A673 (cell line): ENCODE measurements at places on chromosomes 4 and X. TPM values are rescaled to one million over a fixed set of nuclear protein-coding genes. Genes with fewer than 3 reads are reported as not detected.

The PRDM8 gene
- total RNA-seq: 0.09 TPM in 1 of 2 replicates, not detected in the other

The PITX2 gene
- 0.90 and 2.0 TPM in 2 replicates for total RNA-seq

The SRD5A3 gene
- 40.4 and 48.1 TPM in 2 replicates for total RNA-seq

The CPZ gene
- 0.28 and 0.34 TPM in 2 replicates for total RNA-seq

The LRAT gene
- 1.1 and 1.7 TPM in 2 replicates for total RNA-seq

DNA sequence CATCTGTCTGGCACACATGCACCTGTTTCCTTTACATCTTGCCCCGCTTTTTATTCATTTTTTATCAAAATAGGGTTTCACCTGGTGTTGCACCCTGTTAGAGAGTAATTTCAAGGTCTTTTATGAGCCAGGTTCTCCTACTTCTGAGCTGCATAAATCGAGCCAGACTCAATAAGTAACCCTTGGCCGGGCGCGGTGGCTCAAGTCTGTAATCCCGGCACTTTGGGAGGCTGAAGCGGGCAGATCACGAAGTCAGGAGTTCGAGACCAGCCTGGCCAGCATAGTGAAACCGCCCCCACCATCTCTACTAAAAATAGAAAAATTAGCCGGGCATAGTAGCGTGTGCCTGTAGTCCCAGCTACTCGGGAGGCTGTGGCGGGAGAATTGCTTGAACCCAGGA is 1.0 kb upstream of the PPP2R3B start:
- no peaks in the 10 kb centered on the region for H3K27me3 ChIP-seq
- H3K36me3 ChIP-seq: no peaks in the 10 kb centered on the region
- no peak for DNase-seq
- H3K27ac ChIP-seq: peak overlapping the region; percentile 100
- peak overlapping the region; percentile 71 for H3K4me3 ChIP-seq

- H3K27ac ChIP-seq: no peak overlapping the region
- H3K36me3 ChIP-seq: no peaks in the 10 kb centered on the region
- H3K4me1 ChIP-seq: no peaks in the 10 kb centered on the region
- no peaks in the 10 kb centered on the region for H3K27me3 ChIP-seq
- DNase-seq: no peak
Observed at GRCh38 chr4:138542191-138542776, 300.1 kb upstream of the SLC7A11 start.

GRCh38 chr4:137663251-137664045 is 131.2 kb upstream of the PCDH18 start:
- no peak overlapping the region for H3K4me3 ChIP-seq
- H3K36me3 ChIP-seq: no peaks in the 10 kb centered on the region
- H3K27me3 ChIP-seq: no peaks in the 10 kb centered on the region
- peak overlapping the region; percentile 91 for H3K27ac ChIP-seq

DNA sequence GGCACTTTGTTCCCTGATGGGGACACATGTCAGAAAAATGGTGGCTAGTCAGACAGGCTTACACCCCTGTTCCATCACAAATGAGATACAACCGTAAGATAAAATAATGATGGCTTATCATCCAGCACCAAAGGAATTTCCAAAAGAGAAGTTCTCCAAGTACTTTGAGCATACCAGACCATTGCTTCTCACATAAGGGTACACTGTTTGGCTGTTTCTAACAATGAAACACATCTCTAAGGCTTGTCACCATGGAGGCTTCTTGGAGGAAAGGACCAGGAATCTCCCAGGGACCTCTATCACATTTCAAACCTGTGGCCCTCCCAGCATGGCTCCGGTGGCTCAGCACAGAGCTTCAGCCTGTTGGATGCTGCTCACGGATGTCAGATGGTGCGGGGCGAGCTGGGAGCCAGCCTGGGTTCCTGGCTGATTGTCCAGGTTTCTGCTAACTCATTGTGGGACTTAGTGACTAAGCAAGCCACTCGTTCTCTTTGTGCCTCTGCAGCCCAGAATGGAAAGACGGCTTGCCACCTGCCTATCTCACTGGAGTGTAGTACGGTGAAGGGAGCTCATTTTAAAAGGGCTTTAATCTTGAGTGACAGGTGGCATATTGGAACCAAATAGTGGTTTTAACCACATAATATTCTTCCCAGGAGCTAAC is 54.5 kb downstream of the FHDC1 start:
- no peaks in the 10 kb centered on the region for H3K36me3 ChIP-seq
- no peak overlapping the region for H3K4me3 ChIP-seq
- no peaks in the 10 kb centered on the region for H3K4me1 ChIP-seq
- H3K27me3 ChIP-seq: no peaks in the 10 kb centered on the region
- no peak for DNase-seq

DNA sequence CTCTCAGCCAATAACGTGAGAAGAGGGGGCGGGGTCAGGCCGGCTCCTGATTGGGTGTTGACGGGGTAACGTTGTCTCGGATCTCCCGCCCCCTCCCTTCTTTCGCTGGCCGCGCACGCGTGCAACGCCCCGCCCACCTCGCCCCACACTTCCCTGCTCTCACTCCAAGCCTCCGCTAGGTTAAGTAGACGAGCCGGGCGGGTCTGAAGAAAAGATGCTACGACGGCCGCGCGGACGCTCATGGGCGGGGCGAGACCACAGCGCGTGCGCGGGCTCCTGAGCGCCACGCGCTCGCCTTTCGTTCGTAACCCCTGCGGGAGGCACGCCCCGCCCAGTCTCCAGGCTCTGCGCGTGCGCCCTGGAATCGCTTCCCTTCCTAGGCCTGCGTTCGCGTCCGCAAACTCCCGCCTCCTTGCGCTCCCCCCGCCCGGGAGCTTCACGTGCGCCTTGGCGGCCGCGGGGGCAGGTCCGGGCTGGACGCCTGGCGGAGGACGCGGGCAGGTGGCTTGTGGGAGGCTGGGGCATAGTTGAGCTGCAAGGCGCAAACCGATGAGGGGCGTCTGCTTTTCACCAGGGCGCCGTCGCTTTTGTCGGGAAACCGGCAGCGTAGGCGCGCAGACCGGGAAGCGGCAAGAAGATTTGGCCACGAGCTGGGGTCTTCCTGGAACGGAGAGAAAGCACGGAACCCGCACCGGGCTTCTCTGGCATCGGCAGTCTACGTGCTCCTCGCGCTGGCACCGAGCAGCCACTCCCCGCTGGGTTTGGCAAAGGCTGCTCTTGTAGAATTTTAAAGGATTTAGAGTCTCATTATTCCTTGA is 467 bp upstream of the PGRMC2 start:
- H3K27me3 ChIP-seq: no peaks in the 10 kb centered on the region
- no peaks in the 10 kb centered on the region for H3K4me1 ChIP-seq

The CLIC2 gene
- 1.7 and 2.7 TPM in 2 replicates for total RNA-seq

The ADAM29 gene
- total RNA-seq: not detected in 2 replicates

DNA sequence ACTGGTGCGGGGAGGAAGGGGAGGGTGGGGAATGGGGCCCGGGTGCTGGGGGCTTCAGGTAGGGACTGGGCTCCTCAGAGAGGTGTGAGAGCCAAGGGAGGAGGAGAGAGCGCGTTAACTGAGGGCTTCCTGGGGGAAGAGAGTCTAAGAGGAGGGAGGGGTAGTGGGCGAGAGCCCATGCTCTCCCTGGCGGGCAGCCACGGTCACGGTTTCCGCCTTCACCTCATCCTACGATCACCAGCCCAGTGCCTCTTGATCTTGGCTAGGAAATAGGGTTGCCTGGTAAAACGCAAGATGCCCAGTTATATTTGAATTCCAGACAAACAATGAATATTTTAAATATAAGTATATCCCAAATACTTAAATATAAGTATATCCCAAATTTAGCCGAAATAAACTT is 60.8 kb upstream of the GRPEL1 start:
- DNase-seq: no peak
- no peaks in the 10 kb centered on the region for H3K4me1 ChIP-seq
- no peak overlapping the region for H3K27ac ChIP-seq
- no peaks in the 10 kb centered on the region for H3K36me3 ChIP-seq
- H3K27me3 ChIP-seq: no peaks in the 10 kb centered on the region
- no peak overlapping the region for H3K4me3 ChIP-seq

- H3K27me3 ChIP-seq: no peaks in the 10 kb centered on the region
- H3K4me1 ChIP-seq: no peaks in the 10 kb centered on the region
- no peak overlapping the region for H3K4me3 ChIP-seq
Observed at GRCh38 chrX:101595739-101596419, 21.9 kb downstream of the ARMCX6 start.

The AMTN gene
- total RNA-seq: not detected in 2 replicates

The CITED1 gene
- total RNA-seq: 3.2 and 6.2 TPM in 2 replicates

The ZNF827 gene
- 18.4 and 20.0 TPM in 2 replicates for total RNA-seq

DNA sequence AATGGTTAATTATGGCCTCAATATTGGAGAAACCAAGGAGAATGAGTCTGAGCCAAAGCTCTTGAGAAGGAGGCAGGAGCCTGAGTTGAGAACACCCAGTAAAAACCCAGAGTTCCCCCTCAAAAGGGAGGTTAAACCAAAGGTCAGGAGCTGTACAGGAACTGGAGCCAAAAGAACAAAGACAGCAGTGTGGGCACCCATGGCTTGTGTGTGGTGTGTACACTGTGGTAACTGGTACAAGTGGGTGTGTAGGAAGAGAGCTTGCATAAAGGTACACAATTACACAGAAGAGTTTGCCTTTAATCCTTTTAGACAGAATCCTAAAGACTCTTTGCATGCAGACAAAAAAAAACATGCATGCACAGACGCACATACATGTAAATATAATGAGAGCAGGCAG is 87.1 kb downstream of the IGSF1 start:
- peaks cover 16% of the 10 kb centered on the region for H3K27me3 ChIP-seq
- no peak overlapping the region for H3K27ac ChIP-seq
- H3K4me1 ChIP-seq: no peaks in the 10 kb centered on the region
- no peak for DNase-seq
- no peaks in the 10 kb centered on the region for H3K36me3 ChIP-seq
- no peak overlapping the region for H3K4me3 ChIP-seq

The FREM3 gene
- total RNA-seq: not detected in 2 replicates

The GDPD2 gene
- total RNA-seq: 0.68 and 0.84 TPM in 2 replicates

- H3K36me3 ChIP-seq: no peaks in the 10 kb centered on the region
- H3K27me3 ChIP-seq: no peaks in the 10 kb centered on the region
- DNase-seq: no peak
- no peak overlapping the region for H3K4me3 ChIP-seq
- no peak overlapping the region for H3K27ac ChIP-seq
Observed at GRCh38 chrX:2517055-2517454, 16.3 kb upstream of the DHRSX start.

DNA sequence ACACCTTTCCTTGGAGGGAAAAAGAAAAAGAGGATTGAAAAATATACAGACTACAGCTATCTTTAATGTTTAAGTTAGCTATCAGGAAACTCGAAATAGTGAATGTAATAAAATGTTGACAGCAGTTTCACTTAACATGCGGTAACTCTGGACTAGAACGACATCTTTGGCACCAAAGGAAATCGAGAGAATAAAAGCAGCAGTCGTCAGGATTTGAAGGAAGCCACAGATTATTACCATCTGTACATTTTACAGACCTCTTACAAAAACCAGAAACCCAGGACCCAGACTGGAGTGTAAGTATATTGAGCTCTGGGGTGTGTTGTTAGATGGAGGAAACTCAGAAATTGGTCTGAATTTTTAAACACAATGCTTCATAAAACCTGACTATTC is 51.6 kb upstream of the STOX2 start:
- H3K4me3 ChIP-seq: no peak overlapping the region
- H3K4me1 ChIP-seq: no peaks in the 10 kb centered on the region
- no peaks in the 10 kb centered on the region for H3K27me3 ChIP-seq
- DNase-seq: no peak

DNA sequence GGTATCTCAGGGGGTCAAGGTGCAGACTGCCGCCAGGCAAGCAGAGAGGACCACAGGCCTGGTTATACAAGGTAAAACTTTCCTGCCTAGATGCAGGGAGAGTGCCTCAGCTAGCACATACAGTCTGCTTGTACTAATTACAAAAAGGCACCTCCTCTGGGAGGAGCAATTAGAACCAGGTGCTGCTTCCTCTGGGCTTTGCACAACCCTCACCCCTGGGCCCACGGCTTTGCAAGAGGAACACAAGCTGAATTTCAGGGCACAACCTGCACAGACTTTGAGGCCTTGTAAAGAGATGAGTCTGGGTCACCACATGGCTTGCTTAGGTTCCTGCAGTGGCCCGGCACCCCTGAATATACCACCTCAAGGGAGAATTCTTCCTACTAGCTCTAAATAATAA is 9.2 kb upstream of the CITED1 start:
- no peak for DNase-seq
- H3K27ac ChIP-seq: no peak overlapping the region
- H3K4me3 ChIP-seq: no peak overlapping the region
